Fibroblast of pulmonary artery (primary cell): ENCODE measurements at places on chromosomes 2 and 18.

- DNase-seq: no peak
These were observed 51.7 kb downstream of the ADI1 start for GRCh38 chr2:3467654-3468053.

DNA sequence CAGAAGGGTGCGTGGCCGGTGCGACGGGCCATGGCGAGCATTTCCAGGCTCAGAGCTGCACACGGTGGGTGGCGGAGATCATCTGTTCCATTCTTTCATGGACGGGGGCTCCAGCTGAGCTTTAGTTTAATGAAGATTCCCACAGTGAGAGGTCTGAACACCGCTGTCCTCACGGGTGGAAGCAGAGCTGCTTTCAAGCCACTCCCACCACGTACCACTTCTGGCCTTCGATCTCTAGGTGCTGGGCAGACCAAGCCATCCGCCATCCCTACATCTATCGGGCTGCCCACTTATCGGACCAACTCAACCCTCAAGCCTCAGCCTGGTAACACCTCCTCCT is 18.5 kb downstream of the GPR35 start:
- DNase-seq: no peak

DNA sequence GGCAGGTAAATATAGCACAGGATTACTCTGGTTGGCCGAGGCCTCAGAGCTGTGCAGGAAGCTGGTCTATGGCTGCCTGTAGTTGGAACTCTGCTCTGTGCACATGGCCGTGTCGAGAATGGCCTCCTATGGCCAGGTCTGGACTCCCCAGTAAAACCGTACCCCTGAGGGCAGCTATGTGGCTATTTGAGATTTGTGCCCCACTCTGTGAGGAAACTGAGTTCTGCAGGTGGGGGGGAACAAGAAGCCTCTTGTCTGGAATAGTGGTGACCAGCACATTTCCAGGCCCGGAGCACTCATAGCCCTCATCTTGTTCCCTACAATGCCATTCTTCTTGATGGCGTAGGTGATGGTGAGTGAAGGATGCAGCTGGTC is 15.0 kb upstream of the TEX51 start:
- DNase-seq: no peak

GRCh38 chr18:31931163-31931885 is 11.6 kb downstream of the TRAPPC8 start:
- peak; percentile 24 for DNase-seq

DNA sequence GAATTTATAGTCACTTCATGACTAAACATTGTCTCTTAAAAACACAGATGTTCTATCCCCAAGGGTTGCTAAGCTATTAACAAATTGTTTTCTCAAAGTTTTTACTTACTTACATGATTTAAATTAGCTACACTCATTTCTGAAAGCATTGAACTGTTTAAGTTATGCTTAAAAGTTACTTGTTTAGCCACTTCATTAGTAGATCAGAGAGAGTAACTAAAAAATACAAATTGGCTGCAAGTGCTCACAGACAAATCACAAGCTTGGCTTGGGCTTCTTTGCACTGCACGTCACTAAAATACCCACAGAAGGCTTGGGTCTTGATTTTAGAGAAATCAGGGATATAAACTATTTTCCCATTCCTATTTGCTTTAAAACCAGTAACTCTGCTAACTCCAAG is 114.1 kb upstream of the SMAD7 start:
- DNase-seq: no peak

DNA sequence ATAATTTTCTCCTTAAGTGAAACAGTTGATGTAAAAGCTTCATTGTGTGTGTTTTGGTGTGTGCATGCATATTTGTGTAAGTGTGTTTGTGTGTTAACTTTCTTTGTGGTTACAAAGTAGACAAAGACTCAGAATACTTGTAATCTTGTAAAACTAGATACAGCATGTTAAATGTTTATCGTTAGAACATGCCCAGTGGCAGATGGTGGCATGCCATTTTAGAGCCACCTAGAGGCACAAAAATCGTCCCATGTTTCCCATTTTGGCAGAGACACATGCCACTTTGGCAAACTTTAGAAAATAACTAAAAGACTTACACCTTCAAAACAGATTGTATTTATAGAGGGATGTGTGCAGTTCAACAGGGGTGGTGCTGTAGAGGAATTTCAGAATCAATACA is 224.1 kb downstream of the LRP1B start:
- no peak for DNase-seq
